ENCODE measurements at places on chromosomes 7 and 10.

GRCh38 chr10:123958241-123958640 is 66.6 kb upstream of the CPXM2 start:
- no peak for DNase-seq

DNA sequence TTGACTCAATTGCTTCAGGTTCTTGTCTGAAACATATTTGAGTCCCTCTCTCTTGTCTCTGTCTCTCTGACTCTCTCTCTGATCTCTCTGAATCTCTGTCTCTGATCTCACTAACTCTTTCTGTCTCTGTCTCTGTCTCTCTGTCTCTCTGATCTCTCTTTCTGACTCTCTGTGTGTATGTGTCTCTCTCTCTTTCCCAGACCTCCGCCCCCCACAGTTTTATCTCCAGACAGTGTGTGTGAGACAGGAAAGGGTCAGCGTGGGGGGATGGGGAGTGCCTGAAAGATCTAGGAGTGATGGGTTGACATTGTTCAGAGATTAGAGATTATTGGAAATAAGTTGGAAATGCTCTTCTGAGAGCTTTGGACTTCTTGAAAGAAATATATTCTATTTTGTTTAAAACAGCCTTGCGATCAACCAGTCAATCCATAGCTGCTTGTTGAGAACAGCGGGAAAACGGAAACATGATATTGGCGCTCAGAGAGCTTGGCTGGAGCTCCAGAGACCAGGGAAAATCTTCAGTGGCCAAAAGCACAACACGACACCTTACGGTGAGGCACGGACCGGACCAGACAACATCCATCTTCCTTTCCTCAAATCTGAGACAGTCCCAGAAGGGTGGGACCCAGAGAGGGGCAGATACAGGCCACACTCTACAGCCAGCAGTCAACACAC is 35.5 kb downstream of the CALML3 start:
- DNase-seq: no peak

- no peak for DNase-seq
These were observed 286.9 kb downstream of the KCNMA1 start for GRCh38 chr10:77350711-77351119.

- DNase-seq: no peak
These were observed 49.6 kb downstream of the LGI1 start for GRCh38 chr10:93807371-93807770.

DNA sequence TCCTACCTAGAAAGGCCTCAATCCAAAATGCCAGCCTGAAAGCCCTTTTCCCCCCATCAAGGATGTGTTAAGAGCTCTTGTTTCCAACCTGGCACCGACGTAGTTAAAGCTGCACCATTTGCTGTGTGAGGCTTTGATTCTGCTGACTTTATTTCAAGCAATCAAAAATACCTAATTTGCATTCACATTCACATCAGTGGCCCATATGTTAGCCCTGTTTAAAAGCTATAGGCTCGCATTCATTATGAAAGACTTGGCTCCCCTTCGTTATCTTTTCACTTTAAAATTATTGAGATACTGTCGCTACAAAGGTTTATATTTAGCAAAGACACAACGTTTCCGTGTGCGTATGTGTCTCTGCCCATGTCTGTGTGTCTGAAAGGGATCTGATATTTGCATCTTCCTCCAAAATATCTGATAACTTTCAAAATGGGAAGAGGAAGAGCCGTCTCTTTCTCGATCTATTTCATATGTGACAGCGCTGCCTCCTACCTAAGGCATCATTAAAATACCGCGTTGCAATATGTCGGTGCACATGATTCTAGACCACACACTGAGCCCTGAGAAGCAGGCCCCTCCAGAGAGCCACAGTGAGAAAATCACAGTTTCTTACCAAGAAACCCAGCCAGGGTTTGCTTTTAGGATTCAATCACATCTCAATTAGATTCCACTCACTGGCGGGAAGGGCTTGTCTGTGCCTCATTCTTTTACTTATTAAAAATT is 57.1 kb upstream of the ITPRID1 start:
- DNase-seq: no peak

- no peak for DNase-seq
These were observed 613 bp downstream of the USP6NL start for GRCh38 chr10:11610826-11611247.

- DNase-seq: no peak
These were observed 52.1 kb downstream of the HDAC9 start for GRCh38 chr7:18547509-18548187.

- DNase-seq: no peak
These were observed 95.9 kb downstream of the POLL start for GRCh38 chr10:101492205-101492604.

DNA sequence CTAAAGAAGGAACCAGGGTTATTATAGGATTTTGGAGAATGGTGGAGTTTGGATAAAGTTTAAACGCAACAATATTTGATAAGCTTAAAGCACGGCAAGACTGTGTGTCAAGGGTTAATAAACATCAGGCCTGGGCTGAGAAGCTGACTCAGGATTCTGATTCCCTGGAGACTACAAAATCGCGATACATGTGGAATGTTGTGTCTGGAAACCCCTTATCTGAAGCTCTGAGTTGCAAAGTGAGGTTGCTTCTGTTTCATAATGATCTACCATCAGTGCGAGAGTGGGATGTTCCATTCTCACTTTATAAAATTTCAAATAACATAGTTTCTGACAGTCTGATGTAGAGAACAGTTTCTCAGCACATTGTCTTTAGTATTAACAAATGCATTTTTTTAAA is 7.8 kb downstream of the C1GALT1 start:
- no peak for DNase-seq

DNA sequence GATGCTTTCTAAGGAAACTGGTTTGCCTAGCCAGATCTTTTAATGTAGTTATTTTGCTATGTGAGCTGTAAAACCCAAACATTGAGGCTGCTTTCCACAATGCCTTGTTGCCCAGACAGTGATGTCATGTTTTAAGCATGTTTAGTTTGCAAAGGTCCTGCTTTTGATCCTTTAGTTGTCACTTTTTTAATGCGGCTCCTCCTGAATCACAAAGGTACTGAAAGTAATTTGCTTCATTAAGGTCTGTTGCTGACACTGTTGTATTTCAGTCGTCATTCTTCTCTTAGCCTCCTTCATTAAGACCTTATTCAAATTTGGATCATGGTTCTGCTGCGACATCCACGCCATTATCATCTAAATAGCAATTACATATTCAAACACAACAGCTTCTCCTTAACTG is 10.6 kb downstream of the RPA3 start:
- peak; percentile 12 for DNase-seq

GRCh38 chr10:112429147-112429546 is 17.6 kb downstream of the ZDHHC6 start:
- no peak for DNase-seq

- DNase-seq: no peak
These were observed 14.8 kb upstream of the ANKRD1 start for GRCh38 chr10:90935581-90936275.

- no peak for DNase-seq
These were observed 24.8 kb upstream of the PFKP start for GRCh38 chr10:3042589-3042988.

Data from iPS DF 19.7 (cell line).